ENCODE measurements at places on chromosomes 11 and 22.

DNA sequence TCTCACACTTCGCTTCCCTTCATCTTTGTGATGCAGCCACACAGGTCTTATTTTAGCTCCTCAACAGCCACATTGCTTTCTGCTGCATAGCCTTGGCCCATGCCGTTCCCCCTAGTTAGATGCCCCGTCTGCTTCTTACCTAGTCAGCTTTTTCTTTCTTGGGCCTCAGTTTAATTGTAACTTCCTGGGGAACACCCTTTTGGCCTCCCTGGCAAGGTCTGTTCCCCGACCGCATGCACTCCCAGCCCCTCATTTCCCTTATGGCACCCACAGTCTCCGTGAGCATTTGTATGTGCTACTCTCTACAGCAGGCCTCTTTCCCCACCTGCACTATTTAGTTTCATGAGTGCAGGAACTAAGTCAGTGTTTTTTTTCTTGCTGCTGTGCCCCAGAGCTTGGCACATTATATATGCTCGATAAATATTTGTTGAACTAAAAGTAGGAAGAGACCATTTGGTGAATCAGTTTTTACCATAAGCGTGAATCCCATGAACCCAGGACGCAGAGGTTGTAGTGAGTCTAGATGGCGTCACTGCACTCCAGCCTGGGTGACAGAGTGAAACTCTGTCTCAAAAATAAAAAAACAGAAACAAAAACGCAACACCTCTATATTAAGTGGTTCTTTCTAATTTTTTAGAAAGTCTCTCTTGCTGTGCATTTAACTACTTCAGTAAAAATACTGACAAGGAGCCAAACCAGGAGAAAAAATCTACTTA, 38.5 kb downstream of the TNRC6B start:
- no peak for DNase-seq

GRCh38 chr11:64546600-64546999, 44.4 kb upstream of the SLC22A12 start:
- no peak for DNase-seq

- peak; percentile 100 for DNase-seq
These were observed 1.8 kb downstream of the IGF2 start for GRCh38 chr11:2137202-2138067.

- no peak for DNase-seq
These were observed 10.1 kb downstream of the TRIM66 start for GRCh38 chr11:8672346-8672745.

- no peak for DNase-seq
These were observed 69.8 kb downstream of the RELT start for GRCh38 chr11:73445980-73446379.

DNA sequence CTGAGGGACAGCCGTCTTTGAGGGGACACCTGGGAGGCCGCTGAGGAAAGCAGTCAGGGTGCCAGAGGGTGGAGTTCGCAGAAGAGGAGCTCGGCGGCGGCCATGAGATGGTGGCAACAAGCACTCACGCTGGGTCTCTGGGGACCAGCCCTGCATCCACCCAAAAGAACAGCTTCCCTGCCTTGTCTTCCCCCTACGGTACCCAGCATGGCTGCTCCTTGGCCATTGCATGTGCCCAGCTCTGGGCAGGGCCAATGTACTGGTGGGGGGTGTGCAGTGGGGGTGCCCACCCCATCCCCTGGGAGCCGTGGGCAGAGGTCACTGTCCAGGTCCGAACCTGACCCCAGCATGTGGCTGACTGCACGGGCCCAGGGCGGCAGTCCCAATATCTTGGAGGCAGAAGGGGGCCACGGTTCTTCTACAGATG, 42.3 kb downstream of the OSBPL5 start:
- DNase-seq, result no peak

DNA sequence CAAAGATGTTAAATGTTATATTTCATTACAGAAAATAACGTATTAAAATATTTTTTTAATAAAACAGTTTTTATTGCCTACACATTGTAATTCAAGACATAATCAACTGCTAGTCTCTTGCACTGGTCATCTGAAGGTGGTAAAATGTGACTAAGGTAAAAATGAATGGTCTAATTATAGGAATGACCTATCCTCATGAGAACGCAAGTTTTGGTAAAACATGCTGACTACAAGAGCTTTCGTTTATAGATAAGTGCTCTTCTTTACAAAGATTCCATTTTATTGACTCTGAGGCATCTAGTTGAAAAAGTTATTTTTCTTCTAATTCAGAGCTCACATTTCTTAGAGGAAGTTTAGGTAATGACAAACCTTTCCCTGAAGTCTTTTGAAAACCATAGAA, 27.3 kb downstream of the LUZP2 start:
- DNase-seq, result no peak

Measured in 8988T (cell line).